ENCODE measurements at places on chromosomes 7 and 10.
A peak's percentile ranks its signal among the peaks of the same experiment; 100 is the strongest.

DNA sequence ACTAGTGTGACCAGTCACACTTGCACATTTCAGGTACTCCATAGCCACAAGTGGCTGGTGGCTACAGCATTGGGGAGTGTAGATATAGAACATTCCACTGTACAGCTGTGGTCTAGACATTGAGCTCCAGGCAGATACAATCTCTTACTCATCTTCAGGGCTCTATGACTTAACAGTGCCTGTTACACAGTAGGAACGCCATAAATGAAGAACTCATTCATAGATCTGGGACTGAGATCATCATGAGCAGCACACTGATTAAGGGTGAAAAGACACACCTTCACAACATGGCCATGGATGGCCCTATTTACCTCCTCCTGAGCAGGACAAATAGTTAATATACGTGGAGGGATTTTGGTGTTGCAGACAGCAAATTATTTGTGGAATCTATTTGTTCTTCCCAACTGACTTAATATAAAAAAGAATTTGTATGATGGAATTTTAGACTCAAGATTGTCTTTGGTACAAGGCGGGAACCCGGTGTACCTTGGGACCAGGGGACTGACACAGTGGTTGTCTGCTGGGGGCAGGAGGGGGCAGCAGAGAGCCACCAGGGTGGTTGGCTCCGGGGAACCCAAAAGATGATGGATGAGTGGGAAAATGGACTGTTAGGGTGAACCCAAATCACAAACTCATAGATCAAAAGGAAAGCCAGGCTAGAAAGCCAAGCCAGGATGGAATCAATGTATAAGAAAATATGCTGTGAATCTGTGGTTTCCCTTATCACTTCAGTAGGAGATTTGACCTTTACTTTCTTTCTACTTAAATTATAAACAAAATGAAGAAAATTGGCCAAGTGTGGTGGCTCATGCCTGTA lies 24.3 kb upstream of the CPA2 start:
- peak; percentile 34 for DNase-seq

DNA sequence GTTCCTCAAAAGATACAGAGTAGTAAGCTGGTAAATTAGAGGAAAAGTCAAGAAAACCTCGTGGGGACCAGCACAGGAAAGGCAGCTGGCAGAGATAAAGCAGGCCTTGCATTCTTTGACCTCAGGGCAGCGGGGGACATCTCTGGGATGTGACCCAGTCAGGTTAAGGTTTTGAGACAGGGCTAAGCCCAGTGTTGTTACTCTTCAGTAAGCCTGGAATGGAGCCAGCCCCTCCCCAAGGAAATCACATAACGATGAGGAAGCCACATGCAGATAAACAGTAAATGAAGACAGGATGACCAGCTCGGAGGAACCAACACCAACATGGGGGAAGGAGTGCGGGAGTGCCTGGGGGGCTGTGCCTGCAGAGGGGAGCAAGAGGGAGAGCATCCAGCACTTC lies 99.6 kb downstream of the JAZF1 start:
- DNase-seq, result no peak

- DNase-seq, result no peak
These were observed 135.6 kb upstream of the LYZL2 start for GRCh38 chr10:30765022-30765615.

DNA sequence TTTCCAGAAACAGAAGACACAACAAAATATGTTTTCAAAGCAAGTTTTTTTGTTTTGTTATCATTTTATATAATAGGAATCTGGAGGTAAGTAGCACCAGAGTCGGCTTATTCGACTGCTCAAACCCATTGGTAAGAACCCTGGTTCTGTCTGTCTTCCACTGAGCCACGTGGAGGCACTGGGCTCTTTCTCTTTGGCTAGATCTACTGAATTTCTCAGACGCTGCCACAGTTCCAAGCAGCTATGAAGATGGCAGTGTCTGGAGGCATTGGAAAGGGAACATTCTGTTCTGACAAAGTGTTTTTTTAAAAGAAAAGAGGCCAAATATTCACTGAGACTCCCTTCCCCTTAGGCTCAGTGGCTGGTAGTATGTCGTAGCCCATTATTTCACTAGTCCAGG lies 338.8 kb downstream of the NRG3 start:
- DNase-seq, result no peak

DNA sequence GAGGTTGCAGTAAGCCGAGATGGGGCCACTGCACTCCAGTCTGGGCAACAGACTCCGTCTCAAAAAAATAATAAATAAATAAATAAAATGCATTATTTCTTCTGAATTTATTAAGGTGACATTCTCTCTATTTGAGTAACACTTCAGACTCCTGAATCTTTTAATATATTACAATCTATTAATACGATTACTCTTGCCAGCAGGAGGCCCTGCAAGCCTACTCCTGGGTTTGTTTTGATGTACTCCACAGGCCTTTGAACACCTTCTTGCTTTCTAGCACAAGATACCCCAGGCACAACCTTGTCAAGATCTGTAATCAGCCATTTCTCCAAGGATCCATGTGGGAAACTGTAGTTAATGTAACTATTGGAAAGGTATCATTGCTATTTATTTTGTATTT lies 63.5 kb downstream of the COBL start:
- no peak for DNase-seq

DNA sequence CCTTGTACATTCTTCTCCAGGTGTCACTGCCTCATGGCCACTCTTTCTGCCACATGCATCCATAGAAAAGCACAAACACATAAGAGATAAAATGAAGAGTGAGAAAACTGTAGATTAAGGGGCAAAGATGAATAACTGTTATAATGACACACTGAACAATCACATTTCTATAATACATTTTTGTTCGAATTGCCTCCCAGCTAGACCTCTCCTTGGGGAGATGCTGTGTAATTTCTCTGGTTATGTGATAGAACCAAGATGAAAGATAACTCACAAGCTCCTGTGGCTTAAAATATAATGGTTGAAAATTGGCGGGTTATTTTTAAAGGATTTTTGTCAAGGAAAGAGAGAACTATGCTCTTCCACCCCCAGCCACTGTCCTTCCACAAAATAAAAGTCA lies 60.2 kb upstream of the STEAP1 start:
- DNase-seq, result no peak

DNA sequence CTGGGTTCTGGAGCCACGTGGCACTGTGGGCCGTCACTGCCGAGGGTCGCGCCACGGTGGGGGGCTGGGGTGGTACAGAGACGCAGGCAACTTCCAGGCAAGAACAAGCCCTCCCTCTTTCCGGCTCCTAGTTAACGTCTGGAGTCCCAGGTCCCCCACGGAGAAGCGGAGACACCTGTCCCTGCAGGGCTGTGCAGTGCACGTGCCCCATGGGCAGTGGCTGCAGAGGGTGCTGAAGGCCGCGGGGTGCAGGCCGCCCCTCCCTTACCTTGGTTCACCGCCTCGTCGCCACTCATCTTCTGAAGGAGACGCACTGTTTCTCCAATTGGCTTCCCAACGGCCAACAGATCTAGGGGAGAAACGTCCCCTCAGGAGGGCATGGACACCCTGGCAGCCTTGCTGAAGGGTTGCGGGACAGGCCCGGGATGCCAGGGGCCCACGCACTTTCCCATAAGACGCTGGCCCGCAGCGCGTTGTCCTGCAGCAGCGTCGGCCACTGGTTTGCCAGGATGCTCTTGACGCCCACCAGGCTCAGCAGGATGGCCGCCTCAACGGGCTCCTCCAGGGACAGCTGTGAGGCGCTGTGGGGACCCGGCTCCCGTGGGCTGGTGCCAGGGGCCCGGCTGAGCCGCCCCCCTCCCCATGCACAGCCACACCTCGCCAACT lies 24.3 kb upstream of the NKX6-2 start:
- no peak for DNase-seq

DNA sequence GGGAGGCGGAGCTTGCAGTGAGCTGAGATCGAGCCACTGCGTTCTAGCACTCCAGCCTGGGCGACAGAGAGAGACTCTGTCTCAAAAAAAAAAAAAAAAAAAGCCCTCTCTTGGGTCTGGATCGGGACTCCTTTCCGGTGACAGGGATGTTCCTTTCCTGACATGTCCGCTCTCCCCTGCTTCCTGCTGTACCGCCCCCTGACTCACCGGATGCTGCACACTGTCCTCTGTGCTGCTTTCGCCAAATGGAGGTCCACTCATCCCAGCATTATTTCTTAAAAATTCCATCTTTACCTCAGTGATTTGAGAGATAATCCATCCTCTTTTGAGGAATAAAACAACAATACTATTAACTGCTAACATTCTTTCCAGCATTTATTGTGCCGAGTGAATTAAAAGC lies 113.8 kb upstream of the EEPD1 start:
- no peak for DNase-seq

DNA sequence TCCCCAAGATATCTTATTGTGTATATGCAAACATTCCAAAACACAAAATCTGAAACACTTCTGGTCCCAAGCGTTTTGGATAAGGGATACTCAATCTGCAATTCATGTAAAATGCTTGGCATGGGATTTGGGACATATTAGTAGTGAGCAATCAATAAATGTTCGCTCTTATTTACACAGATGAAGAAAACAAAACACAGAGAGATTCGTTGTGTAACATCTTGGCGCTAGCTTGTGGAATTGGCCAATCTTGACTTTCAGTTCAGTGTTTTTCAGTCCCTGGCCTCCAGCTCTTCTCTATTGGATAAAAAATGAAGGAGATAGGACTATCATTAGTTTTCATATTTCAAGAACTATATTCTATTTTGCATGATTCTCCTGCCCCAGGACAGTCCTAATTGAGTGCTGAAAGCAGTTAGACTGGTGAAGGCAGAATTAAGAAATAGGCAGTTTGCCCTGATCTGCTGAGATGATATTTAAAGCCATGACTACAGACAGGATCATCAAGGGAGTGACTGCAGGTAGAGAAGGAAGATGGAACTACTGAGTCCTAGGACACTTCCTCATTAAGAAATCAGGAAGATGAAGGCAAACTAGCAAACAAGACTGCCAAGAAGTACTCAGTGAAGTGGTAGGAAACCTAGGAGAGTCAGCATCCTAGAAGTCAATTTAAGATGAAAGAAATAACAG lies 1.8 kb downstream of the PNLIPRP3 start:
- no peak for DNase-seq

DNA sequence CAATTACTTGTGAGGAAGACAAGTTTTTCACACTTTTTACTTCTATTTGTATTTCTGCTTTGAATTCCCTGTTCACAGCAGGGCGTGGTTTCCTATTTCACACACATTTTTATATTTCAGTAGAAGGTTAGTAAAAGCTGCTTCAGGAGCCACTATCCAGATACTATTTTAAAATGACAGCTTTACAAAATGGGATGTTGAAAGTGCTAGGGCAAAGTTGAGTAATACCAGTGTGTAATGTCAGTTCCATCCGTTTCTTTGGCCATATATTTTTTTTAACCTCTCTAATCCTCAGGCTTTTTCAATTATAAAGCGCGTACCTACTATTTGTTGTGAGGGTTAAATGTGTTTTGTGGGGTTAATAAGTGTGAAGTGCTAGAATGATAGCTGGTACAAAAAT lies 276.6 kb downstream of the GPR158 start:
- no peak for DNase-seq

DNA sequence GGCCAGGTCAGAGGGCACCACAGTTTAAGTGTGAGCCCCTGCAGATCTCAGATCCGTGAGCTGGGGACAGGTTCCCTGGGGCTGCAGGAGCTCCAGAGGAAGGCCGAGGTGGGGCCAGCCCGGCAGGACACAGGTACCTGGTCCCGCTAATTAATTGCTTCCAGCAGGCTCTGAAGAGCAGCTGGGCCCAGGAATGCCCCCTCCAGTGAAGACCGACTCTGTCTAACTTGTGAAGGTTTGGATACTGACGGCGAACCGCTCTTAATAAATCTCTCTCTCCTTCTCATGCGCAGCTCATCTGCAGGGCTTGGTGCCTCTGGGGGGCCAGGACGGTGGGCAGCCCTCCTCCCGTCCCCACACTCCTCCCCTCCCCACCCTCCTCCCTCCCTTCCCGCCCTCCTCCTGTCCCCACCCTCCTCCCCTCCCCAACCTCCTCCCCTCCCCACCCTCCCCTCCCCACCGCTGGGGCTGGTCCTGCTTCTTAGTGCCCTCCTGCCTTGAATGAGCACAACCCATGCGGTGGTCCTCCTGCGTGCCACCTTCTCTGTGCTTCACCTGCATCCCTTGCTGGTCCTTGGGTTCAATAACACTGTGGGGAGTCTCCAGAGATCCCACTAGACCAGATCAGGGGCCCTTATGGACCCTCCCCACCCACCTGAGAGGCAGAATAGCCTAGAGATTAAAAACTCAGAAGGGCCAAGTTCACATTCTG lies 38.3 kb downstream of the PDGFA start:
- no peak for DNase-seq

DNA sequence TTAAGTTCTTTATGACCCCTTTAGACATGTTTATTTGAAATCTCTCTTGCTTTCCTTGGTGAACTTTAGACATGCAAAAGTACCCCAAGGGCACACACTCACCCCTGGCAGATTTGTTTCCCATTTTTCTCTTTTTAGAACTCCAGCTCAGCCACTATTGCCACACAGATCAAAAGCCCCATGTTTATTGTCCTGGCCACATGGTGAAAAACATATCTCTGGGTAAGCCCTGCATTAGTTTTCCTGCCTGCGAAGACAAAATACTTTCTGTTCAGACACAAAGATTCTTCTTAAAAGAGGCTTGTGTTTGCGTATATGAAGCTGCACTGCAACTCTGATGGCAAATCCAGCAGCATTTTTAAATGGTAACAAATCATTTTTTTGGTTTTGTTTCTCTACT lies 200.0 kb downstream of the POLR1F start:
- DNase-seq, result no peak

- no peak for DNase-seq
These were observed 28.5 kb downstream of the CHCHD3 start for GRCh38 chr7:133053321-133053891.

DNA sequence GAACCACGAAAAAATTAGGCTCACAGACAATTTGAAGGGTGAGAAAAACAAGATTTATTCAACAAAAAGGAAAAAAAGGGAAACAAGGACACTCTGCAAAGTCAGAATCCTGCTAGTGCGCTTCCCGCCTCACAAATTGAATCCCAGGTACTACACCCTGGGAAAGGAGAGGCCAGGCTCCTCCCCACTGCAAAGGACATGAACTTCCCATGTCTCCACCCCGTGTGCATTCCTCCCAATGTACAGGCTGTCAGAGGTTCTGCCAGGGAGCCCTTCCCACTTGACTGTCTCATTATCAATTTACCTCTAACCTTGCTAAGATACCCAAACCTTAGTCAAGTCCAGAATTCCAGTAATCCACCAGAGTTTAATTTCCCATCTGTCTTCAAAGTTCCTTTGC lies 70.4 kb upstream of the CDK1 start:
- DNase-seq, result no peak

DNA sequence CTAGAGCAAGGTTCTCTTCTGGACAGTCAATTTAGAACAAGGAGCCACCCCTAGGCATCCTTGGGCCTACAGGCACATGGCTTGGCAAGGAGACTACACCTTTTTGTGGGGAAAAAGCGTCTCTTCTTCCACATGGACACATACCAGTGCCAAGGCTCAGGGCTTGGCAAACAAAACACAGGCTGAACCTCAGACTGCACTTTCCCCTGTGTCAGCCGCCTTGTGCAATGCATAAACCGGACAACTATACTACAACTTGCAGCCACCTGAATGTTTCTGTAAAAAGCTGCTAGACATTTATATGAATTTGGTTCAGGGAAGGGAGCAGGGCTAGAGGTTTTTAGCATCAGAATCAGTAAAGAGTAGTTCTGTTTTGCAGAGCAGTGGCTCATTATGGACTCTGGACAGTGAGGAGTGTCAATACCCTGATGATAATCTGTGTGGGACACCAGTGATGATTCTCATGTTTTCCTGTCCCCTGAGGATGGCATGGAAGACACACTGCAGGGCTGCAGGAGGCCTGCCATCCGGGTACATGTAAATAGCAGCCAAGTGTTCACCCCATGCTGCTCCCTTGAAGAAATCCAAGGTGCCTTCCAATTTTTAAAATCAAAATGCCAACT lies 118.9 kb downstream of the GATA3 start:
- DNase-seq, result no peak

Data from stimulated activated CD8-positive, alpha-beta memory T cell treated with anti-CD3 and anti-CD28 coated beads, Interleukin-2, amount 100 ng/mL, for 48 hours (primary cell).